Activated CD4-positive, alpha-beta T cell treated with anti-CD3 and anti-CD28 coated beads, Interleukin-2, Interleukin-4, amounts not matched to agents 100 ng/mL and 50 ng/mL, durations not matched to agents 16 hours and 8 hours (primary cell): ENCODE measurements at places on chromosomes 2 and 18.

DNA sequence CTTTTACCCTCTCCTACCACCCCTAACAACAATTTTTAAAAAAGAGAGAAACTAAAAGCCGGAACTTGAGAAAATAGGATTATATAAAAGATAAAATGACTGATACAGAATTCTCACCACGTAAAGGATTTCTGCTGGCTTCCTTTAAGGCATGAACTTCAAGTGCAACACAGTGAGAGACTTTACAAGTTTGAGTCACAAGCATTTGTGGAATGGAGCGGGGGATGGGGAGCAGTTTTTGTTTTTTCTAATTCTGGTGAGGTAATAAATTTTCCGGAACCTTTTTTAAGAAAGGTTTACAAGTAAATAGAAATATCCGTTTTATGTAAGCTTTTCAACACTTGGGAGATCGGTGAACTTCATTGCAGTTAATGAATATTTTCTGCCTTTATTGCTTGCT is 1.8 kb upstream of the CDH2 start:
- DNase-seq, result no peak

- peak; percentile 25 for DNase-seq
These were observed 106.0 kb downstream of the DTNB start for GRCh38 chr2:25567406-25567805.

DNA sequence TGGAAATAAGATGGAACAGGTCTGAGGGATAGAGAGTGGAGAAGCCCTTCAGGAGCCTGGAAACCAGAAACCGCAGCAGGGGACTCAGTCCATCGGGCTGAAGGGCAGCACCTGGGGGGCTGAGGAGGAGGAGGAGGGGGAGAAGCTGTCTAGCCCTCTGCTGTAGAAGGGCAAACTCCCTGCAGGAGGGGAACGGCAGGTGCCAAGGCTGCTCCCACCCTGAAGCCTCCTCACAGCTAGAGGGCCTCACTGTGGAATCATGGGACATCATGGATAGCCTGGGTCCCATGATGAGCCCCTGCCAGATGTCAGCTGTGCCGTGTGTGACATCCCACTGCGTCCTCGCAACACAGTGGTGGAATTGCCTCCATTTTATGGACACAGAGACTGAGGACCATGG is 435 bp downstream of the MYO7B start:
- no peak for DNase-seq

DNA sequence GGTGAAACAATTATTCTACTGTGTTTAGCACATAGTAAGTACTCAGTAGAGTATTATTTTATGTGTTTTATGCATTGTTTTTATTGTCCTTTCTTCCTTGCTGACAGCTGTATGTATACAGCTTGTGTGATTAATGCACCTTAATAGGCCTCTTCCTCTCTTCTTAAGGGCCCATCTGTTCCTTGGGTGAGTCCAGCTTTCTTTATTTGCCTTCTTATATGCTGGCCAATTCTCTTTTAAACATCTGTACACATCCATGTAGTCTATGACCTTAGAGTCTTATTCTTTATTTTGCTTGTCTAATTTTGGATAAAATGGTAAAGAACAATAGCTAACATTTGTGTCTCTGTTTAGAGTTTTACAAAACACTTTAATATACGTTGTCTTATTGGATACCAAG is 333.7 kb upstream of the MEIS1 start:
- no peak for DNase-seq

DNA sequence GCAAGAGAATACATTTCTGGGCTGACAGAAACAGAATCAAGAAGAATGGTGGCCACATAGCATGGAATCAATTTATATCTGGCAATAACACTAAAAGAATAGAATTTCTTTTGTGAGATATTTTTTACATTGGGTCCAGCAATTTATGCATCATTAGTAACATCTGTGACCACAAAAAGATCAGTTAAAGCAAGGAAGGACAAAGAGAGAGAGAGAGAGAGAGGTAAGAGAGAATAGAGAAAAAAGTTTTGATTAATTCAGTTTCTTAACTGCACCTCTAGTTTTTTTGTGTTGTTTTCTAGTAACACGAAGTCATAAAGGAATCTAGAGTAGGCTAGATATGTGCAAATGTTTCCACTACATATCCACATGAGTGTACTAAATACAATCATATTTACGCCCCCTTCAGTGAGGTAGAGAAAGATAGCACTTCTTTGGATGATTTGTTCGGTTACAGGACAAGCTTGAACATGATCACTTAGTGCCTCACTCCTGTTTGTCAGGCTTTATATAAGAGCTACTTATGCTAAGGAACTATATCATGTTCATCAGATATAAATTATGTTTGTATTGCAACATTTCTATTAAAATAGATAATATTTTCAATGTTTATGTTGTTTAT is 247.4 kb upstream of the COL3A1 start:
- no peak for DNase-seq

GRCh38 chr2:136310005-136310495 is 192.1 kb upstream of the CXCR4 start:
- DNase-seq, result peak; percentile 60
